ENCODE measurements at places on chromosomes 5 and 9.

DNA sequence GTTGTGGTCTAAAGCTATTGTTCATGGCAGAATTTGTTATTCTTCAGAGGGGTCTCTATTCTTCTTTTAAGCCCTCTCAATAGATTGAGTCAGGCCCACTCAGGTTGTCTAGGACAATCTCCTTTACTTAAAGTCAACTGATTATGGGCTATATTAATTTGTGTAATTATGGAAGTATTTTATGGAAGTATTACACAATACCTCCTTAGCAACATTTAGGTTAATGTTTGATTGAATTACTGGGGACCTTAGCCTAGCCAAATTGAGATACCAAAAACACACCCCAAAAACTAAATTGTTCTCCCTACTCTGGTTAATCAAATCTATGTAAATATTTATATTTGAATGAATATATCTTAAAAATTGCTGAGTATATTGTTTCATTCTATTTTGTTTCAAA, 347.1 kb upstream of the GRIN3A start:
- DNase-seq: no peak

DNA sequence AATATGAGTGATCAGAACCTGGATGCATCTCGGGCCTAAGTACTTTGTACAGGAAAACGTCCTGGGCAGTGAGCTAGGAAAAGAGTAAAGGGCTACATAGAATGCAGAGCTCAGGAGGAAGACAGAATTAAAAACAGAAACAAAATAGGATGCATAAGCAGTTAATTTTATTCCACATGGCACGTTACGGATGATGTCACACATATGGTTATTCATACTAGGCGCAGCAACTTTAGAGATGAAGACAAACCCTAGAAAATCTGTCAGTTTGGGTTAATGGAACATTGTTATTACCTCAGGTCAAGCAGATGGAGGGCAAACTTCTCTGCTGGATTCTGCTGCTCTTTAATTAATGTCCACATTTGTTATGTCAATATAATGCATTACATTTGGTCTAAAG, 445.4 kb downstream of the ANXA1 start:
- no peak for DNase-seq

- DNase-seq: no peak
These were observed 635.4 kb downstream of the NR2F1-AS1 start for GRCh38 chr5:92945605-92946097.

GRCh38 chr5:91224456-91224855, 158.7 kb downstream of the ARRDC3 start:
- no peak for DNase-seq

GRCh38 chr9:93825348-93826115, 129.6 kb downstream of the BARX1 start:
- no peak for DNase-seq

DNA sequence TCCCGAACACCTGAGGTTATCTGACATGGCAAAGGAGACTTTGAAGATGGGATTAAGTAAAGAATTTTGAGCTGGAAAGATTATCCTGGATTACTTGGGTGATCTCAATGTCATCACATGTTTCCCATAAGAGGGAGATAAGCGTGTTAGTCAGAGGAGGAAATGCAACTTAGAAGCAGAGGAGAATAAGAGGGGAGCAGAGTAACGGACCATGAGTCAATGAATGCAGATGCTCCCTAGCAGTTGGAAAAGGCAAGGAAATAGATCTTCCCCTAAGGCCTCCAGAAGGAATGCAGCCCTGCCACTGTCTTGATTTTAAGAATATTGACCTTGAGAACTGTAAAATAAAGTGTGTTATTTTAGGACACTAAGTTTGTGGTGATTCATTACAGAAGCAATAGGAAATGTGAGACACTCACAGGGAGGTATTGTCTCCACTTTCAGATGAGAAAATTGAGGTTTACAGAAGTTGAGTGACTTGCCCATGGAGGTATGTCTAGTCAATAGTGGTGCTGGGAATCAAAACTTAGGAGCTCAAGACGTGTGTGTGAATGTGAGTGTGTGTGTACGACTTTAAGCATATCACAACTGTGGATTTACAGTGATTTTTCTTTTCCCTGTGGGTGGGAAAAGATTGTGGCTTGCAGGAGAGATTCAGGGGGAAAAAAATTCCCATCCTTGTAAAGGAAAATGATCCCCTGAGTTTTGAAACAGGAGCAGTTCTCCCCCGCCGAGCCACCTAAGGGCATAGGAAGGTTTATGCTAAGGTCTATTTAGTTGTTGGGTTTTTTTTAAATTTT, 125.3 kb downstream of the TRIM32 start:
- no peak for DNase-seq

DNA sequence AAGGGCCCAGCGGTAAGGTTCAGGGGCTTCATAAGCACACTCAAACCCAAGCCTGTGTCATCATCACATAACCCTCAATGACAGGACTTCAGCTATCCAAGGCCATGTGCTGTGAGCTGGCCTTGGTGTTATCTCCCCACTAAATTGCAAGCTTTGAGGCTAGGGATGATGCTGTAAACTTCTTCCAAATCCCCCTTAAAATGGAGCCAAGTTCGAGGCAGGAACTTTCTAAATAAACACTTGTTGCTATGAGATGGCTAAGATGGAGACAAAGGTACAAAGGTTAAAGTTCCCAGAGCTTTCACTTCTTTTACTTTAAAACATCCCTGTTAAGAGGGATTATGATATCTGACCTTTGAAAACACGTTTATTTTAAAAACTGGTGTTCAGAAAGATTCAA, 123.6 kb downstream of the MYO10 start:
- no peak for DNase-seq

DNA sequence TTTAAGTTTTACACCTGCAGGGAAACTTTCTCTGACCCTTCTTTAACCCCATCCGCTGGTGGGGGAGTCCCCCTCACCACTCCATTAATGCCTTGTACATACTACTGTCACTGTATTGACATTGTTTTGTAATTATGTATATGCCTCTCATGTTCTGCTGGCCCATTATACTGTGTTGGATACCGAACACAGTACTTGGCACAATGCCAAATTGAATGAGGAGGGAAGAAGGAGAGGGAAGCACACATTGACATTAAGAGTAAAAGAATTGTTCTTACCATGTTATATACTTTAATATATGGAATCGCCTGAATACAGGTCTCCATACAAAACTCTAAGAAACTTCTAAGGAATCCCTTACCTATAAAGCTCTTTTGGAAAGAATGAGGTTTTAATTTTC, 73.6 kb upstream of the GRHPR start:
- no peak for DNase-seq

DNA sequence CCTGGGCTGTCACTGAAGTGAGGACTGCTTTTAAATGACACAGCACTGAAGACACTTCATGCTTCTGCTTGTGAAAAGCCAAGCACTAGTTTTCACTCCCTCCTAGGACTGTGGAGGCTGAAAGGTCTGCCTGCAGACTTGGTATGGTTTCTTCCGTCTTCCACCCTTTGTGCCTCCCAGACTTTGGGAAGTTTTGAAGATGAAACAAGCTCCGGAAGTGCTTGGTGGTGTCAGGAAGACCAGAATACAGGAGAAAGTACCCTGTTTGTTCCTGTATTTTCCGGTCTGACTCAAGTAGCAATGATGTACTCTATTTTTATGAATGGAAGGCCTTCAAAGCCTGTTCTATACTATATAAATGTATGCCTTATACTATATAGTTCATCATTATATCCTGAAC, 222.7 kb downstream of the PDZD2 start:
- DNase-seq: no peak

DNA sequence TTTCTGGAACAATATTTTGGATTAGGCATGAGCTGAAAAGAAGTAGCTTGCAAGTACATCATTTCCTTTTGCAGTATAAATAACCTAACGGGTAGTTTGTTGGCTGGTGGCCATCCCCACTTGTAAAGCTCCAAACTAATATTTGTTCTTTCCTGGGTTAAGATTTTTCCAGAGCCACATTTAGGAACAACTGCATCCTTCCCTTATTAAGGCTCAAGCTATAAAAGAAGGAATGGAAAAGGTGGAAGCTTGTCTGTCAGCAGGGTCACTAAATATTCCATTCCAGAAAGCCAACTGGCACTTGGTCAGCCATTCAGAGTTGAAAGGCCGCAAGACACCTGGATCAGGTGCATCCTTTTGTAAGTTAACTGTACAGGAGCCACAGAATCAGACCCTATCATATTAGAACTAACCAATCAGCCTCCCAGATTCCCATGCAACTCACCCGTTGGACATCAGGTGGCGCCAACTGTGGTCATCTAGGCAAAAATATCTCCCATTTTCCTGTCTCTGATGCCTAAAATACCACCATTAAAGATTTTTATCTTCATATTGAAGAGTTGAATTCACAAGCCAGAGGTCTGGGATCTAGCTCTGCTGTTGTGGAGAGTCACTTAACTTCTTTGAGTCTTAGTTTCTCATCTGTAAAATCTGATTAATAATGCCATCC, 82.9 kb downstream of the PTCD2 start:
- DNase-seq: peak; percentile 6

DNA sequence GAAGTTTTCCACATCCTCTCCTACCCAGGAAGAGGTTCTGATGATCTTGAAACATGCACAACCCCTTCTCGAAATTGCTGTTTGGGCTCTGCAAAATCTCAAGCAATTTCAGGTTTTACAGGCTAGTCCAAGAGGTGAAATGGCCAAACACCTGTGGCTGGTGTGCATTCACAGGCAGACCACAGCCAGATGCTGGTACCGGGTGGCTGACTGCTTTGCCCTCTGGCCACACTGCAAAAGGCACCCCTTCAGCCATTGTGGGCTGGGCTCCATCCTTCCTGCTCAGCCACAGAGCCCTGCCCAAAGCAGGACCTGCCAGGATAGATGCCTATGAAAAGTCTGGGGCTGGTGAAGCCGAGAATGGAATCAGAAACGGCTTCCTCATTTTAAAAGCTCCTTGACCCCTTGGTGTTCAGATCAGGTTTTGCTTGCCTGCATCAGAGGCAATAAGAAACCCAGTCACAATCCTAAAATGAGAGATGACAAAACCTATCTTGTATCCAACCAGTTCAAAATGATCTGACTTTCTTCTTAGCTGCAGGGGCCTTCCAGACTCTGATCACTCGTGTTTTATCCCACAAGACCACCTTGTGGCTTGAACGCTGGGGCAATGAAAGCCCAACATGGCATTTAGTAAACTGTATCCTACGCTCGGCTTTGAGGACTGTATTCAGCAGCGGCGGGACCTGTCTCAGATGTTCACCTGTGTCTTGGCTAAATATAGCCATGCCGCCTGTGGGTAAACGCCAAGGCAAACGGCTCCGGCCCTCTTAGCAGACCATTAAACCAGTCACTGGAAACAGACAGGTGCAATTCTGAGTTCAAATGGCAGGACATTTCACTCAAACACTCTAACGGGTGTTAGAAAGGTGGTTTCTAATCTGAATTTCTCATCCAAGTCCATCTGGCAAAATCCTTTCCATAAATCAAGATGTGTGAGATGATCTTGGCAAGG, 49.6 kb downstream of the EPB41L4B start:
- DNase-seq: no peak

GRCh38 chr5:142455856-142456255, 131.0 kb upstream of the SPRY4 start:
- DNase-seq: no peak

- DNase-seq: no peak
These were observed 225.4 kb upstream of the DAB2 start for GRCh38 chr5:39650008-39650762.

DNA sequence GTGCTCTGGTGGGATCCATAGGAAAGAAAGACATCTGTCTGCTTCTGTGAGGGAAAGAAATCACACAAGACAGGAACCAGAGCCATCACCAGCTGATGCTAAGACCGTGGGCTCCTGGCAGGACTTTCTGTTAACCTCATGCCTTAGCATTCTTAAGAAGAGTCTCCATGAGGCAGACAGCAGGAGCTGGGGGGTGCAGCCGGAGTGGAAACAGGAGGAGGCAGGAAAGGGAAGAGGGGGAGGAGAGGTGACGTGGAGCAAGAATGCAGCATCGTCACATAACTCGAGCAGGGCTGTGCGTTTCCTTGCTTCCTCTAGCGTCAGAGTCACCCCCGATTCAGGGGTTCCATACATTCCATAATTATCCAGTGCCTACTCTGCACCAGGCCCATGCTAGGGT, 53.6 kb downstream of the ERGIC1 start:
- no peak for DNase-seq

DNA sequence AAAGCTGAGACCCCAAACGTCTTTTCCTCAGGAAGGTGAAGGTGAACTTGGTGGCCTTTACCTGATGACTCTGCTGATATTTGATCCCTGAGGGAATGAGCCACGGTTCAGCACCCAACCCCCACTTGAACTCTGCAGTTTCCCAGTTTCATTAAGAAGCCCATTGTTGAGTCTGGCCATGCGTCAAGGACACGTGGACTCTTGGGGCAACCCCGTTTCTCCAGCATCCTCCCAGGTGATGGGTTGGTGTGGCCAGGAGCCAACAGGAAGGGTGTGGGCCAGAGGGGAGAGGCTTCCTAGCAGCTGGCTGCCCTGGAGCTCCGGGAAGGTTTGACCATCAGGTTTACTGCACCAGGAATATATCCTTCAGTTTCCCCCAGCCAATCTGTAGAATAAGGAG, 59.5 kb upstream of the GNE start:
- DNase-seq: no peak

- no peak for DNase-seq
These were observed 34.6 kb downstream of the HSPA4 start for GRCh38 chr5:133086366-133086875.

- no peak for DNase-seq
These were observed 96.3 kb downstream of the CMYA5 start for GRCh38 chr5:79785983-79786382.

DNA sequence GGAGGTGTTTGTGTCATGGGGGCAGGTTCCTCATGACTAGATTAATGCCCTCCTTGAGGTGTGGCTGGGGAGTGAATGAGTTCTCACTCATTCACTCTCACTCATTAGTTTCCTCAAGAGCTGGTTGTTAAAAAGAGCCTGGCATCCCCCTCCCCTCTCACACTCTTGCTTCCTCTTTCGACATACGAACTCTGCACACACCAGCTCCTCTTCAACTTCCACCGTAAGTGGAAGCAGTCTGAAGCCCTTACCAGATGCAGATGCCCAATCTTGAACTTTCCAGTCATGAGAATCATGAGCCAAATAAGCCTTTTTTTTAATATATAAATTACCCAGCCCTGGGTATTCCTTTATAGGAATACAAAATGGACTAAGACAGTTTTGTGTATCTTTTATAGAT, 82.5 kb downstream of the SPRY4 start:
- DNase-seq: no peak

All from NAMALWA (cell line).